ENCODE measurements at places on chromosomes 2 and 18. TPM values are rescaled to one million over a fixed set of nuclear protein-coding genes. Genes with fewer than 3 reads are reported as not detected.

ACADL gene
- total RNA-seq: not detected

FTCDNL1 gene
- total RNA-seq: 2.4 TPM

TCF23 gene
- total RNA-seq: not detected

REG3G gene
- not detected for total RNA-seq

RBKS gene
- 1.2 TPM for total RNA-seq

INO80B gene
- total RNA-seq: 28.9 TPM

GREB1L gene
- total RNA-seq: not detected

DSG4 gene
- not detected for total RNA-seq

GPR17 gene
- not detected for total RNA-seq

DNAJC5G gene
- total RNA-seq: not detected

KIF5C gene
- 6.0 TPM for total RNA-seq
